Sigmoid colon (tissue), 7 donors: ENCODE measurements at places on chromosomes 13 and 19.

DNA sequence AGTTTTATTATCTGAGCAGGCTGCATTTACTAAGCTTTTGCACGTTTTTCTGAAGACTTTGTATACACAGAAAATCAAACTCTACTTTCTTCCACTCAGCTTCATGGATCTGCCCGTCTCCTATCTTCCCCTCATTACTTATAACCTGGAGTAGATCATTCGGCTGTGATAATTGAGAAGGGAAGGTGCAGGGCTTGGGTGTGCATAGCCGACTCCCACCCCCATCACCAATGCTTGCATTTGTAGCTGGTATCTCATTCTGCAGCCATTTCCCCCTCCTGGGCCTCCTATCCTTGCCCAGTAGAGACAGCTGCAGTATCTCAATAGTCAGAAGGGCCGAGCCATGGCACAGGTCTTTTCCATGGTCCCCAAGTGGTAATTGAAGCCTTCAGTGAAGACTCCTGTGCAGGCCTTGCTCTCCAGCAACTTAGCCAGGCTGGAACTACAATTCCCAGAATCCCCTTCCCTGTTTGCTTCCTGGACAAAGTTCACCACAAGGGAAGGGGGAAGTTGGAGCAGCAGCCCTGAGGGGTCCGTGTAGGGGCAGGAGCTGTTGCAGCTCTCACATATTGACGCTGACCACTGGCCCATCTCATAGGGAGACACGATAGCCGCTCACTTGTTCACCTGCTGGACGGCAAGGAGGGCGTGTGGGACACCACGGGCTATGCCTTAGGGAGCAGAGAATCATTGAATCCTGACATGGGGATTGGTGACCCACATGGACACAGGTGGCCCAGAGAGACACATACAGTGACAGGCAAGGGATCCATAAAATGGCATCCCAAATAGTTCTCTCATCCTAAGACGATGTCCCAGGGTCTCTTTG, 2.1 kb upstream of the SIGLEC8 start:
- DNase-seq, result peak; percentile 32
- H3K4me1 ChIP-seq, result no peaks in the 10 kb centered on the region
- no peak overlapping the region for H3K4me3 ChIP-seq
- no peaks in the 10 kb centered on the region for H3K36me3 ChIP-seq
- H3K27ac ChIP-seq, result no peak overlapping the region

DNA sequence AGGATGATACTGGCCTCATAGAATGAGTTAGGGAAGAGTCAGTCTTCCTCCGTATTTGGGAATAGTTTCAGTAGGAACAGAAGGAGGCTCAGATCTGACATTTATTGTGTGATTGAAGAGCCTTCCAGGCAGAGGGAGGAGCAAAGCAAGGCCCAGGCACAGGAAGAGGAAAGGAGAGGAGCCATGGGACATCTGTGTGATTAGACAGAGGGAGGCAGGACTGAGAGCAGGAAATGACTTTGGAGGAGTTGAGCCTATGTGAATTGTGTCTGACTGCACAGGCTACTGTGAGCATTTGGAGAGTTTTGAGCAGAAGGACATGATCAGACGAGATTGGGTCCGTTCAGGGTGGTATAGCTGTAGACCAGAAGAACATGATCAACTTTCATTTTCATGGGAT, 8.5 kb downstream of the SIGLEC7 start:
- no peaks in the 10 kb centered on the region for H3K27me3 ChIP-seq
- H3K27ac ChIP-seq, result no peak overlapping the region
- no peaks in the 10 kb centered on the region for H3K36me3 ChIP-seq
- DNase-seq, result no peak
- H3K4me1 ChIP-seq, result no peaks in the 10 kb centered on the region

GRCh38 chr19:56994251-56995017, 125.4 kb upstream of the USP29 start:
- no peaks in the 10 kb centered on the region for H3K36me3 ChIP-seq
- no peak overlapping the region for H3K4me3 ChIP-seq
- no peak overlapping the region for H3K27ac ChIP-seq

DNA sequence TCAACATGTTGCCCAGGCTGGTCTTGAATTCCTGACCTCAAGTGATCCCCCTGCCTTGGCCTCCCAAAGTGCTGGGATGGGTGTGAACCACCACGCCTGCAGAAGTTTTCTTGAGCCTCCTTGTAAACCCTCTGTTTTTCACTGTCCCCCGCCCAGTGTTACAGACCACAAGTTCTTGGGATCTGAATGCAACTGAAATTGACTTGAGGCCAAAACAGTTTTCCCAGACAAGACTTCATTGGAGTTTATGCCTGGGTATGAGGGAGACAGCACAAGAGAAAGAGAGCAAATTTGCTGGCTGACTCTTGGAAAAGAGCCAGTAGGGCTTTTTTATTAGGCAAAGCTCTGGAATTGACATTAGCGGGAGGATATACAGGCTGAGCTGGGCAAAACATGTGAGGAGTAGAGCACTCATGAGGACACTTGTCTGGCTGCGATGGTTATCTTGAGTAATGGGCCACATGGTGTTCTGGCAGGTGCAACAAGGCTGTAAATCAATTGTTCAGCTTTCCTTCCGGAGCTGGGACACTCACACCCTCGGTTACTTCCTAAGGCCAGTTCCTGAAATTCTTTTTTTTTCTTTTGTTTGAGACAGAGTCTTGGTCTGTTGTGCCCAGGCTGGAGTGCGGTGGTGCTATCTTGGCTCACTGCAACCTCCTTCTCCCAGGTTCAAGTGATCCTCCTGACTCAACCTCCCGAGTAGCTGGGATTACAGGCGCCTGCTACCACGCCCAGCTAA, 12.7 kb upstream of the HNRNPL start:
- peak overlapping the region; percentile 25 for H3K27ac ChIP-seq
- DNase-seq, result peak; percentile 94
- H3K4me3 ChIP-seq, result no peak overlapping the region
- H3K27me3 ChIP-seq, result no peaks in the 10 kb centered on the region
- no peaks in the 10 kb centered on the region for H3K36me3 ChIP-seq

- H3K27ac ChIP-seq, result no peak overlapping the region
- H3K4me1 ChIP-seq, result peaks cover 12% of the 10 kb centered on the region
- no peaks in the 10 kb centered on the region for H3K27me3 ChIP-seq
- no peak overlapping the region for H3K4me3 ChIP-seq
- H3K36me3 ChIP-seq, result no peaks in the 10 kb centered on the region
These were observed 55.8 kb upstream of the KLF2 start for GRCh38 chr19:16268676-16269319.

- no peak overlapping the region for H3K27ac ChIP-seq
- H3K27me3 ChIP-seq, result peaks cover 14% of the 10 kb centered on the region
- H3K4me3 ChIP-seq, result no peak overlapping the region
These were observed 5.3 kb downstream of the MLNR start for GRCh38 chr13:49225223-49226042.

DNA sequence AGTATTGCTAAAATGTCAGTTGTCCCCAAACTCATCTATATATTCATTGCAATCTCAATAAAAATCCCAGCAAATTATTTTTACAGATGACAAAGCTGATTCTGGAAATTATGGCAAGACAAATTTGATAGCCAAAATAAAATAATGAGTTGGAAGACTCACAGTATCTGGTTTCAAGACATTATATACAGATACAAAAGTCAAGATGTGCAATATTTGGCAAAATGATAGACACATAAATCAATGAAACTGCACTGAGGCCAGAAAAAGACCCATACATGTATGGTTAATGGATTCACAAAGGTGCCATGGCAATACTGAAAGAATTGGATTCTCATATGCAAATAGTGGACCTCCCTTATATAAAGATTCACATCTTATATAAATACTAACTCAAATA, 24.2 kb downstream of the ZNF45 start:
- no peak for DNase-seq
- H3K36me3 ChIP-seq, result peaks cover 26% of the 10 kb centered on the region
- no peak overlapping the region for H3K4me3 ChIP-seq
- H3K4me1 ChIP-seq, result no peaks in the 10 kb centered on the region
- H3K27ac ChIP-seq, result no peak overlapping the region

DNA sequence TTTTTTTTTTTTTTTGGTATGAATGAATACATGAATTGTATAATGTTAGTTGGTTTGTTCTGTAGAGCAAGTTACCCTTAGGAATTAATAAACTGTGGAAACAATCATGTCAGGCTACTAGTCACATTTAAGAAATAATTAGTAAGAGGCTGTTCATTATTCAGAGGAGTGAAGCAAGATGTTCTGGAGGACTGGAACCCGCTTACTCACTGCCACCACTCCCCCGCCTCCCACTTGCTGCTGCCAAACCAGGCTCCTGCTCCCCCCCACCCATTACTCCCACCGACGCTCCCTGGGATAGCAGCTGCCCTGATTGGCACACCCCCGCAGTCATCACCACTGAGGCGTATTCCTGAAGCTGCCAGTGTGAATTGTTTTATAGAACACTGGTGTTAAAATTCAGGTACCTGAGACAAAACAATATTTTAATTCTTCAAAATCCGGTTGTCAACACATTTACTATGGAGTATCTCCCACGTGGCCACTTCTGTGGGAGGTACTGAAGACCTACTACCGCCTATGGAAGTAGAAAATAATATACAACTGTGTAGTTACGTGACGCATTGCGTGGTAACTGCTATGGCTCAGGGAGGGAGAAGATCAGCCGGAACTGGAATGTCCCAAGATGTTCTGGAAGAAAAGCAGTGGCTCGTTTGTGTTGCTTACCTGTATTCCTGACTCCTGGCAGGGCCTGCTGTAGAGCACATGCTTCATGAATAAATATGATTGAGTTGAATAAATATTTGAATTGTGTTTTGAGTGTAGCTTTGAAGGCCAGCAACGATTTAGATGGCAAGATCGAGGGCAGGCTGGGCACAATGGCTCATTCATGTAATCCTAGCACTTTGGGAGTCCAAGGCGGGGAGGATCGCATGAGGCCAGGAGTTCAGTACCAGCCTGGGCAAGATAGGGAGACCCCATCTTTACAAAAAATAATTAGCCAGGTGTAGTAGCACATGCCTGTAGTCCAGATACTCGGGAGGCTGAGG, 1.7 kb downstream of the DPY19L3 start:
- peaks cover 13% of the 10 kb centered on the region for H3K4me1 ChIP-seq
- H3K27me3 ChIP-seq, result no peaks in the 10 kb centered on the region
- no peak overlapping the region for H3K4me3 ChIP-seq
- peak; percentile 74 for DNase-seq
- H3K36me3 ChIP-seq, result peaks cover 9% of the 10 kb centered on the region

GRCh38 chr19:15469513-15470297, 5.4 kb upstream of the RASAL3 start:
- peaks cover 35% of the 10 kb centered on the region for H3K27me3 ChIP-seq
- H3K36me3 ChIP-seq, result no peaks in the 10 kb centered on the region
- no peak for DNase-seq
- H3K4me3 ChIP-seq, result no peak overlapping the region
- H3K27ac ChIP-seq, result no peak overlapping the region

GRCh38 chr19:35650581-35650980, 2.5 kb downstream of the COX6B1 start:
- no peak overlapping the region for H3K4me3 ChIP-seq
- no peaks in the 10 kb centered on the region for H3K27me3 ChIP-seq
- no peak overlapping the region for H3K27ac ChIP-seq
- DNase-seq, result peak; percentile 12
- H3K36me3 ChIP-seq, result peaks cover 40% of the 10 kb centered on the region

DNA sequence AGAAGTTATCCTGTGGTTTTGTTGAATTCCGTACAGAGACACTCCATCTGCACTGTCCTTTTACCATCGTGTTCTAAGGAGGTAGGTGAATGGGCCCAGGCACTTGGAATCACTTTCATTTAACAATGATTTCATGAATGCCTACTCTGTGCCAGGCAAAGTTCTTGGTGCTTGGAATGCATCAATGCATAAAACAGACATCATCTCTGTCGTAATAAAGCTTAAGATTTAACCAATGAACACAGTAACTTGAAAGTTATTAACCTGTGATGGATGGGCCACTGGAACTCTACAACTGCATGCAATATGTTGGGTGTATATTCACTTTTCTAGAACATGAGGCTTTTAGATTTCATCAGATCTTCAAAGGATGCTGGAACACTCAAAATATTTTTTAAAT, 14.1 kb upstream of the STARD13 start:
- H3K4me1 ChIP-seq, result no peaks in the 10 kb centered on the region
- DNase-seq, result no peak
- H3K36me3 ChIP-seq, result no peaks in the 10 kb centered on the region
- H3K27ac ChIP-seq, result no peak overlapping the region
- no peak overlapping the region for H3K4me3 ChIP-seq
- H3K27me3 ChIP-seq, result no peaks in the 10 kb centered on the region

GRCh38 chr13:99542788-99543406, 41.6 kb downstream of the TM9SF2 start:
- no peaks in the 10 kb centered on the region for H3K4me1 ChIP-seq
- no peaks in the 10 kb centered on the region for H3K27me3 ChIP-seq
- no peak overlapping the region for H3K4me3 ChIP-seq
- DNase-seq, result no peak
- peaks cover 36% of the 10 kb centered on the region for H3K36me3 ChIP-seq

- peak; percentile 97 for DNase-seq
- no peaks in the 10 kb centered on the region for H3K27me3 ChIP-seq
- H3K4me3 ChIP-seq, result peak overlapping the region; percentile 35
- peaks cover 27% of the 10 kb centered on the region for H3K36me3 ChIP-seq
- H3K4me1 ChIP-seq, result peaks cover 76% of the 10 kb centered on the region
These were observed 8.6 kb downstream of the ZBTB7A start for GRCh38 chr19:4057931-4058692.

DNA sequence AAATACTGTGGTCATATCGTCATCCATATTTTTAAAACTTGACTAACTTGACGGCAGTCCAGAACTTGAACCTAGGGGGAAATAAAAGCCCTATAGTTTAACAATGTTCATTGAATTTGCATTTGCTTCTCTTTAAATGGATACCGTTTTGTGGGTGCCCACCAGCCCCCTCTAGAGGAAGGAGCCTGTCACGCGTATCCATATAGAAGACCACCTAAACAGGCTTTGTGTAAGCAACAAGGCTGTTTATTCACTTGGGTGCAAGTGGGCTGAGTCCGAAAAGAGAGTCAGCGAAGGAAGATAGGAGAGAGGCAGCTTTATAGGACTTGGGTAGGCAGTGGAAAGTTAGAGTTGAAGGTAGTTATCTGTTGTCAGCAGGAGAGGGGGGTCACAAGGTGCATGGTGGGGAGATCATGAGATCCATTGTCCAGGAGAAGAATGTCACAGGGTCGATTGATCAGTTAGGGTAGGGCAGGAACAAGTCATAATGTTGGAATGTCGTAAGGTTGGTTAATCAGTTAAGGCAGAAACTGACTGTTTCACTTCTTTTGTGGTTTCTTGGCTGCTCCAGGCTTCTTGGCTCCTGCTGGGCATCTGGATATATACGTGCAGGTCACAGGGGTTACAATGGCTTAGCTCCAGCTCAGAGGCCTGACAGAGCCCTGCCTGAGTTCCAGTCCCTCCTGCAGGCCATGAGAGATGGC, 42.5 kb upstream of the ANKRD10 start:
- H3K27ac ChIP-seq, result no peak overlapping the region
- peaks cover 9% of the 10 kb centered on the region for H3K4me1 ChIP-seq
- H3K4me3 ChIP-seq, result no peak overlapping the region
- no peaks in the 10 kb centered on the region for H3K36me3 ChIP-seq
- no peak for DNase-seq
- no peaks in the 10 kb centered on the region for H3K27me3 ChIP-seq

- H3K27ac ChIP-seq, result no peak overlapping the region
- H3K36me3 ChIP-seq, result no peaks in the 10 kb centered on the region
- H3K4me3 ChIP-seq, result no peak overlapping the region
- peaks cover 22% of the 10 kb centered on the region for H3K4me1 ChIP-seq
These were observed 334.5 kb downstream of the RFC3 start for GRCh38 chr13:34152409-34152808.
